ENCODE measurements at places on chromosomes 1 and 21.

DNA sequence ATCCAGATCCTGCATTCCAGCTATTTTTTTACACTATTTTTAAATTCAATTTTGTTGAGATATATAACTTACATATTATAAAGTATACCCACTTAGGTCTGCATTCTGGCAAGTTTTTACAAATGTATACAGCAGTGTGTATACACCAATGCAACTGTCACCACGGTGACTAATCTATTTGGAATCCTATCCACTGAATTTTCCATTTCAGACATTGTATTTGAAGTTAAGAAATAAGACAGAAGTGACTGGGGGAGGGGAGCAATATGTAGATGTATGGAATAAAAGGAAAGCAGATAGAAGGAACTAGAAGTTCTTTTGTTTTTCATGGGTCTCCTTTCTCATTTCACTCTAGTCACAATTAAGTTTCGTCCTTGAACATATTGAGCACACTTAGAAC, 431.5 kb upstream of the CHRM3 start:
- DNase-seq: no peak

DNA sequence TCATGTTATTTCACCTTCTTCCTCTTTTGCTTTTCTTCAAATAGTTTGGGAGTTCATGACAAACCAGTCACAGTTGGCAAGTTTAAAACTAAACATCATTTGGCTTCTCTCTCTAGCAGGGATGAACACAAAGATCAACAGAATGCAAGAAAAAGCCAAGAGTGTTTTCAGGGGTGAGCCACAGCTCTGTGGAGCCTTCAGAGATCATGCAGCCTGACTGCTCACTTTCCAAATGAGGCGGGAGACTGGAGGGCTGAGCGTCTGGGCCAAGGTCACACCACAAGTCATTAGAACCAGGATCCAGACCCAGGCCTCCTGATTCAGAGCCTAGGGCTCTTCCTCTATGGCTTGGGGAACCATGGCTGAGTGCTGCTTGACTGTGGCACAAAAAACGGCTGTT, 2.7 kb downstream of the DPT start:
- DNase-seq: no peak

DNA sequence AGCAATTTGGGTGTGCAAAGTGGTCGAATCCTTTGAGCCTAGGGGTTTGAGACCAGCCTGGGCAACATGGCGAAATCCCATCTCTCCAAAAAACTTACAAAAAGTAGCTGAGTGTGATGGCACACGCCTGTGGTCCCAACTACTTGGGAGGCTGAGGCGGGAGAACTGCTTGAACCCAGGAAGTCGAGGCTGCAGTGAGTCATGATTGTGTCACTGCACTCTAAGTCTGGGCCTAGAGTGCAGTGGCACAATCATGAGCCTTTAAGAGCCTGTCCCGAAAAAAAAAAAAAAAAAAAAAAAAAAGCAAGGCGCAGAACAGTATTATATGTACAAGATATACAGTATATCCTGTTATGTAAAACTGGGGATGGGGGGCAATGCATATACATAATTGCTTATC, 25.1 kb upstream of the HTR1D start:
- DNase-seq: no peak

GRCh38 chr1:14970799-14971141, 182.8 kb upstream of the TMEM51 start:
- no peak for DNase-seq

- no peak for DNase-seq
Measured at GRCh38 chr1:167620002-167620401, 10.0 kb upstream of the RCSD1 start.

DNA sequence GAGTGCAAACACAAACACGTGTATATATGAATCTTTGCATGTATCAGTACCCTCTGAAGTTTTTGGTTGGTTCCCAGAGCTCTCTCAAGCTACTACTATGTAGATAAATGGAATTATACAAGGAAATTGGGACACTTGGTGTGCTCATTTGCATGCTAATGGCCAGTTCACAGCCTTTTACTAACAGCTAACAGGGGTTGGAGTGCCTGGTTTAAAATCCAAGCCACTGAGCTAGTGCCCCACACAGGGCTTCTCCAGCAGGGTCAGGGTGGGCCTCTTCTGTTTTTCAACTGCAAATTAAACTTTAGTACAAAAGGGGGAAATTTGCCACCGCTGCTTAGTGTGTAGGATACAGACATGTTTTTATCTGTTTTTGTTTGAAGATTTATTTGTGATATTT, 121.0 kb downstream of the ATP5PO start:
- no peak for DNase-seq

DNA sequence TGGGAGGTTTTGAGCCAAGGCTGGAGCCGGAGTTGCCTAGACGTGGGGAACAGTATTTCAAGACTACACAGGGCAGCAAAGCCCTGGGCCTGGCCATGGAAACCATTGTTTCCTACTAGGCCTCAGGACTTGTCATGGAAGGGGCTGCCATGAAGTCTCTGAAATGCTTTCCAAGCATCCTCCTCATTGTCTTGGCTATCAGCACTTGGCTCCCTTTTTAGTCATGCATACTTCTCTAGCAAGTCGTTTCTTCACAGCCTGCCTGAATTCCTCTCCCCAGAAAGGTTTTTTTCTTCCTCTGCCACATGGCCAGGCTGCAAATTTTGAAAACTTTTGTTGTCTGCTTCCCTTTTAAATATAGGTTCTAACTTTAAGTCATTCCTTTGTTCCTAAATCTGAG, 406.6 kb upstream of the TMPRSS15 start:
- no peak for DNase-seq

- no peak for DNase-seq
Measured at GRCh38 chr21:34850166-34850690, 181.4 kb downstream of the CLIC6 start.

DNA sequence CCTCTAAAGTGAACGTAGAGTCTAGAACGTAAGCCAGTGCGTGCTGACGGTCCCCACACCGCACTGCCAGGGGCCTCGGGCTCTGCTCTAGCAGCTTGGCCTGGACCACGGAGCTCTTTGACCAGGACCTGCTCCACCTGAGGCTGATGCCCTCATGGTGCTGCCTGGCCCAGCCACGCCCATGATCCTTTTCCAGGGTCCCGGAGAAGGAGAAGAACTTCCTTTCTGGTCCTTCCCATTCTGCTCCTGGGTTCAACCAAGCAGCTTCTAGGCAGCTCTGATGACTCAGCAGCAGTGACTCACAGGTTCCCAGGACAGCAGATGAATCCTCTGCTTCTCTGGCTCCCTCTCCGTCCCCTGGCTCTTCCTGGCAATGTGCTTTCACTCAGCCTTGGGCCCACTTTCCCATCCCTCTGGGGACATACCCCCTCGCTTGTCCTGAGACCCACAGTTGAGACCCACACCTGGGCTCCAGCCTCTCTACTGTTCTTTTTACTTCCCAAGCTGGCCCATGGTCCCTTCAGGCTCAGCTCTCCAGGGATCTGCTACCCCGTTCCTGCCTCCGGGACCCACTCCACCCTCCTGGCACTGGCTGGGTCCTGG, 246.3 kb upstream of the RAB4A start:
- no peak for DNase-seq

DNA sequence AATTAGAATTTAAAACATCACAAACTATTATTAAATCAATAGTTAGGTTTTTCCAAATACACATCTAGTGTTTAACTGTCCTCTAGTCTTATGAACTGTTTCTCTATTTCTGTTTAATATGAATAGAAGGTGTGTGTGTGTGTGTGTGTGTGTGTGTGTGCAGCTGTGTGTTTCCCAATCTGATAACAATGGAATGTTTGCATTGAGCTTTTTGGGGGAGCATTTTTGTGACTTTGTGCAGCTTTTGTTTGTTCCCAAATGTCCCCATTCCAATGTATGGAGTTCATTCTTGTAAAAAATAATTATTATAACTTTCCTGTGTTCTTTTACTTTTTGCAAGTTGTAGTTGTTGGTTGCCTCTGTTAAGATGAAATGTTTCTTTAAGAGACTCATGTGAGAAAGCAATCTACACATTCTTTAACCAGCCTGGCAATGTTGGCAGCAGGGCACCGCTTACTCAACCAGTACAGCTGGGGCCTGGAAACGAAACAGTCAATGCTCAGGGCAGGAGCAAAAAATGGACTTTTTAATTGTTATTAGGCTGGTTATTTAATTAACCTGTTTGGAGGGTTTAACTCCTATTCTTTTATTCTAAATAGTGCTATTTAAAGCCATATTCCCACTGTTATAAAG, 354.3 kb downstream of the SRGAP2C start:
- no peak for DNase-seq

DNA sequence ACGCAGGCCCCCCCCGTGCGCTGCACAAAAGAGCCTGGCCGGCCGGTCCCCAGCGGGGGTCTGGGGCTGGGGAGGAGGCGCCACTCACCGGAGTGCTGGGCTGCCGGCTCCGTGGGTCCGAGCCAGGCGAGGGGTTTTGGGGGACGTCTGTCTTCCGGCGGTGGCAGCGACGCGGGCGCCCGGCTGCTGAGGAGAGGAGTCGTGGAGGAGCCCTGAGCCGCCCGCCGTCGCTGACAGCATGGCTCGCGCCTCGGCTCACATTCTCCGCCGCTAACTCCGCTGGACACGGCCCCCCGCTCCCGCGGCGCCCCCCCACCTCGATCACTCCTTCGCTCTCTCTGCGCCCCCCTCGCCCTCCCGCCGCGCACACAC, 649 bp downstream of the AHDC1 start:
- no peak for DNase-seq

DNA sequence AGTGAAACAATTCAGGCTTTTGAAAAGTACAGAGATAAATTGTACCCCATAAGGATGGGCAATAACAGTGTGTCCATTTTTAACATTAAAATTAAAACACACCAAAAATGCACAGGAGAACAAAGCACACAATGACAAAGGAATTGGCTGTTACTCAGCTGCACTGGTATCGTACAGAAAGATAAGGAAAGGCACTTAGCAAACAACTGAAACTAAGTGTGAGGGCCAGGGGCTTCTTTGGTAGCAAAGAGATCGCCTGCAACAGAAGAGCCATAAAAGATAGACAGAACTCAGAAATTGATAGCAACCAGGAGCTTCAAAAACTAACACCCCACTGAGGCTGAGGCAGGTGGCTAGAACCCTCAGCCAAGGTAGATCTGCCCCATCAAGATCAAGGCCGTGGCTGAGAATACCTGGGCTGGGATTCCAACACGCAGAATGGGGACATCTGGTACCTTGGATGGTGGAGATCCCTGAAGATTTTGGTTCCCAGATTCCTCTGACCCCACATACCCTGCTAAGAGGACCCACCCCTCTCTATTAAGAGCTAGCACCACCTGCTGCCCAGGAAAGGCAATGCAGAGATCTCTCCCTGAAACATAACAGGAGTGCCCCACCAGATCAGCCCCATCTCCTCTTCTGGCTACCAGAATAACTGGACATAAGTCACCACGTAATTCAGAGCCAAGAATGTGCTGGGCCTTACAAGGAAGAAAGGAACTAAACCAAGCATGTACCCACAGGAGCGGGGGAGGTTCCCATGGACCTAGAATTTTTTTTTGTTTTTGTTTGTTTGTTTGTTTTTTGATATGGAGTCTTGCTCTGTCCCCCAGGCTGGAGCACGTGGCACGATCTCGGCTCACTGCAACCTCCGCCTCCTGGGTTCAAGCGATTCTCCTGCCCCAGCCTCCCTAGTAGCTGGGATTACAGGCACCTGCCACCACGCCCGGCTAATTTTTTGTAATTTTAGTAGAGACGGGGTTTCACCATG, 16.2 kb downstream of the PLEKHO1 start:
- no peak for DNase-seq

DNA sequence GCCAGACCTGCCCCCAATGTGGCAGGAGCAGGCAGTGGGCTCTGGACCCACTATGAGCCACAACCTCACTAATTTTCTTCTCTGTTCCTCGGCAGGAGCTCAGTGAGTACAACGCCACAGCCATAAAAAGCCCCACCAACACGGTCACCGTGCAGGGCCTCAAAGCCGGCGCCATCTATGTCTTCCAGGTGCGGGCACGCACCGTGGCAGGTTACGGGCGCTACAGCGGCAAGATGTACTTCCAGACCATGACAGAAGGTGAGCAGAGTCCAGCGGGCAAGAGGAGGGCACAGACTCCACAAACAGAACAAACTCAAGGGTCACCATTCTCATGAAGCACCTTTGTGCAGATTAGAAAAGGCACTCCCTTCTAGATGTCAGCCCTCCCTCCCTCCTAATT, 79.9 kb downstream of the LACTBL1 start:
- no peak for DNase-seq

GRCh38 chr1:86504895-86505563, 36.3 kb downstream of the CLCA1 start:
- DNase-seq: no peak

- no peak for DNase-seq
Measured at GRCh38 chr1:115862403-115862802, 21.5 kb upstream of the NHLH2 start.

DNA sequence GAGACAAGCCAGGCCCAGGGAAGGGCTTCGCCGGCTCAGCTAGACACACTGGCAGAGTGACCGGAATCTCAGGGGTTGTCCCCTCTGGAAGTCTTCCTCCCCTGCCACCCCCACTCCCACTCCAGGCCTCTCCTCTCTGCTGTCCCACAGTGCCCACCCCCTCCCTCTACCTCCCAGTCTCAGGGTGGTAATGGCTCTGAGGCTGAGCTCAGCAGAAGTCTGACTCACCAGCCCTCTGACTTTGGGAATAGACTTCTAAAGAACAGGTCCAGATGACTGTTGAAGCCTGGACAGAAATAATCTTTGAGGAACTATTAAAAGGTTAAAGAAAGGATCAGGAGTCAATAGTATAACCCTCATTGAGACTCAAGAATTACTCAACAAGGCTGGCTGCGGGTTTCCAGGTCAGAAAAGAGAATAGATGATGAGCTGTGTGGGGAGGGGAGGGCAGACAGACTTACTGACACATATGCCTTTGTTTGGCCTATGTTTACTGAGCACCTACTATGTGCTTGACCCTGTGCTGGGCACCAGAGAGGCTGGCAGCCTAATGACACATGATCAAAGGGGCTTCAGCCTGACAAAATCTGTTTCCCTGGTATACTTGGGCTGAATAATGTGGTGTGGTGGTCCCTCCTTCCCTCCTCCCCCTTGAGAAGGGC, 8.2 kb downstream of the HCRTR1 start:
- no peak for DNase-seq

DNA sequence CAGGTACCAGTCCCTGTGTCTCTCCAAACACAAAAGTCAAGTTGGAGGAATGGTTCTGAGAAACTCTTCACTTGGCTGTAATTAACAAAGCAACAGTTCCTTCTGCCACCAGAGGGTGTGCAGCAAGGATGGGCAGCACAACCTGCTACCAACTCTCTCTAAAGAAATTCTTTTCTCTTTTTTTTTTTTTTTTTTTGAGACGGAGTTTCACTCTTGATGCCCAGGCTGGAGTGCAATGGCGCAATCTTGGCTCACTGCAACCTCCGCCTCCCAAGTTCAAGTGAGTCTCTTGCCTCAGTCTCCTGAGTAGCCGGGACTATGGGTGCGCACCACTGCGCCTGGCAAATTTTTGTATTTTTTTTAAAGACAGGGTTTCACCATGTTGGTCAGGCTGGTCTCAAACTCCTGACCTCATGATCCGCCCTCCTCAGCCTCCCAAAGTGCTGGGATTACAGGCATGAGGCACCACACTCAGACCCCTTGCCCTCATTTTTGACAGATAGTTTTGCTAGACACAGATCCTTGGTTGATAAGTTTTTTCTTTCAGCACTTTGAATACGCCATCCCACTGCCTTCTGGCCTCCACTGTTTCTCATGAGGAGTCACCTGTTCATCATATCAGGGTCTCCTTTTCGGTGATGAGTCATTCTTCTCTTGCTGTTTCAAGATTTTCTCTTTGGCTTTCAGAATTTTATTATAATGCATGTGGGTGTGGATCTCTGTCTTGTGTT, 12.1 kb upstream of the DEGS1 start:
- no peak for DNase-seq

GRCh38 chr1:7703321-7704213, 67.5 kb upstream of the VAMP3 start:
- no peak for DNase-seq

GRCh38 chr1:182128502-182128901, 67.0 kb upstream of the ZNF648 start:
- no peak for DNase-seq

Measured in CMK (cell line).